ENCODE measurements at places on chromosomes 7 and 10.

DNA sequence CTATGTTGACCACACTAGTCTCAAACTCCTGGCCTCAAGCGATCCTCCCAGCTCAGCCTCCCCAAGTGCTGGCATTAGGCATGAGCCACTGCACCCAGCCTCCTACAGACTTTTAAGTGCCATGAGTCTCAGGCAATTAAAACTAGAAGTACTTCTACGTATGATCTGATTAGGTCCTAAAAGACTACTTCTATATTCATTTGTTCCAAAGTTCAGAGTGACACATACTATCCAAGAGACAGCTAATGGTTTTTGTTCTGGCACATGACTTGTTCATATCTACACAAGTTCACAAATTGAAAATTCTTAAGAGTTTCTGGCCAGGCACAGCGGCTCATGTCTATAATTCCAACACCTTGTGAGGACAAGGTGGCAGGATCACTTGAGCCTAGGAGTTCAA is 11.7 kb downstream of the ARHGAP19 start:
- DNase-seq: no peak

DNA sequence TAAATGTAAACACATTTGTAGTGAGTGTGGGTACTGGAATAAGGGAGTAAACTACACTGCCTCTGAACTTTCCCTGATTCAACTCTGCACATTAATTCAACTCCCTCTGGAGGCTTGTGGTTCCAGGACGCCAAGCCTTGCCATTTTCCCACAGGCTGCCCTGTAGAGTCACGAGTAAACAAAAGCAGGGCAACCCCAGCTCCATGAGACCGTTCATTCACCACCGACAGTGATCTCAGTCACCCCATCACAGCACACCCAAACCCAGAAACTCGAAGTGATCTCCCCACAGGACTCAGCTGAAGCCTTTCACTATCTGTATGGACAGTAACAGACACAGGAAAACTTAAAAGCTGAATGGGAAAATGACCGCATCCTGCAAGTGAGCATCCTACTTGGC is 218.8 kb upstream of the FRMD4A start:
- DNase-seq: no peak

DNA sequence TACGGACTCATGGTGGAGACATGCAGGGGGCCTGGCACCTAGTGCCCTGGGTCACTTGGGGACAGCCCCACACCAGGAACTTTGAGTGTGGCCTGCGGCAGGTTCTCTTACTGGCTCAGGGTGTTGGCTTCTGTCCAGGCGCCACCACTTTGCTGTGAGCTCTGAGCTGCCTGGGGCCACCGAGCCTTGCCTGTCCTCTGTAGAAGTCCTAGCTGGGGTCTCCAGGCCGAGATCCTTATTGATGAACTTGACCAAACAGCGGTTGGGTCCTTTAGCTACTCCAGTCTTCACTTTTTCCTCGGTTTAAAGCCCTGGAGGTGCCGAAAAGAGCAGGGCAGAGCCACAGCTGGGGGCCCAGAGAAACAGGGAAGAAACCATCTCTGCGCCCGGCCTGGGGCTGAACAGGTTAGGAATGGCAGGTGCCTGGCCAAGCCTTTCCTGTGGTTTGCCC is 41.3 kb downstream of the ZNF467 start:
- no peak for DNase-seq

GRCh38 chr10:46787321-46787615 is 124.0 kb upstream of the PTPN20 start:
- peak; percentile 31 for DNase-seq

DNA sequence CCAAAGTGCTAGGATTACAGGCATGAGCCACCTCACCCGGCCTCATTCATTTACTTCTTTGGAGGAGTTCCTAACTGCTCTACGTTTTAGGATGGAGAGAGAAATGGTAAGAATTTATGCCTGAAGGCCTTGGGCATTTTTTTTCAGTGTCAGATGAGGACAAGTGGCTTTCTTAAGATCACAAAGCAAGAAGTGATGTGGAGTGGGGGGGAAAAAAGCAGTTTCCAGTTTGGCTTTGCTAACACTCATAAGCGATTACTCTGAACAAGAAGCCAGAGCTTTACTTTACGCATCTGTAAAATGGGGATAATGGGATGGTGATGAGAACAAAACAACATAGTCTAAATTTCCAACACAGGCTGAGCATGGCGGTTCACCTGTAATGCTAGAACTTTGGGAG is 2.6 kb upstream of the PPIA start:
- DNase-seq: no peak

DNA sequence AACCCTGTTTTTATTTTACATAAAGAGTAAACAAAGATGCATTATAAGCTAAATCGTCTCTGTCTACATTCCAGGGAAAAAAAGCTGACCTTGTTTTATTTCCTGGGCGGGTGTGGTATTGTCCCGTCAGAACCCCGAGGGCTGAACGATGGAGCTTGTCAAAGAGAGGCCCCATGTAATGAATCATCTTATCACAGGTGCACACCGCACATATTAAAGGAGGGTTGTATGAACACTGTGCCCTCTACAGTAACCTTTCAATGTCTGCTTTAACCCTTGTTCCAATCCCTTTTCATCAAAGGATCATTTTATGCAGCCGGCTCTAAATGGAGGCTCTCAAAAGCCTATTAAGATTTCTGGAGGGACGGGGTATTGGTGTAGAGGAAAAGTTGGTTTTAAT is 158.5 kb upstream of the YAE1 start:
- DNase-seq: no peak

- no peak for DNase-seq
Measured at GRCh38 chr10:116704926-116705325, 37.4 kb downstream of the HSPA12A start.

DNA sequence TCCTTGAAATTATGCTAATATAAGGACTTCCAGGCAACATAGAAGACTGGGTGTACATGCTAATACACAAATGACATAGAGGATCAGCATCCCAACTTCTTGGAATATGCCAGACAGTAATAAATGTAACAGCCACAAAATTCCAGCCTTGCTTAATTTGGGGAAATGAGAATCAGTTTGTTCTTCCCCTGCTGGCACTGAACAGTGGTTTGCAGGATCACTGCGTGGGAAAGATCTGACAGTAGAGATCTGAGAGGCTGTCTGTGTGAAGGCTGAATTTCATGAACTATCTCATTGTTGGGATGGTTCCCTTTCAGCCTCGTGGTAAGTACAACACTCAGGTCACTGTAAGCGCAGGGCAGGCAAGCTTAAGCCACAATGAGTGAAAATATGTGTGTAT is 1078.0 kb downstream of the LRMDA start:
- DNase-seq: no peak

- no peak for DNase-seq
Measured at GRCh38 chr7:151551820-151552219, 32.1 kb upstream of the RHEB start.

DNA sequence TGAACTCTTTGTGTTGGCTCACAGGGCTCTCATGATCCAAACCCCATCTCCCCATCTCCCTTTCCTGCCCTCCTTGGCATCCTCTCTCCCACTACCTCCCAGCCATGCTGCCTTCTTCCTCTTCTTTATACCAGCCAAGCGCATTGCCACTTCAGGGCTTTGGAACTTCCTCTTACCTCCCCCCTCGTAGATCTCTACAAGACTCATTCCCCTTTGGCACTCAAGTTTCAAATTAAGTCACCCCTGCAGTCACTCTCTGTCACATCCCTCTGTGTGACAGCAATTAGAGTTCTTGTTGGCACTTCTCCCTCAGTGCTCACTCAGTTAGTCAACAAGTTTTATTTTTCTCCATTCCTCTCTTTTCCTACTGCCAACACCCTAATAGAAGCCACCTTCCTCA is 20.8 kb upstream of the NRP1 start:
- no peak for DNase-seq

- no peak for DNase-seq
Measured at GRCh38 chr10:48983648-48984351, 44.2 kb upstream of the LRRC18 start.

DNA sequence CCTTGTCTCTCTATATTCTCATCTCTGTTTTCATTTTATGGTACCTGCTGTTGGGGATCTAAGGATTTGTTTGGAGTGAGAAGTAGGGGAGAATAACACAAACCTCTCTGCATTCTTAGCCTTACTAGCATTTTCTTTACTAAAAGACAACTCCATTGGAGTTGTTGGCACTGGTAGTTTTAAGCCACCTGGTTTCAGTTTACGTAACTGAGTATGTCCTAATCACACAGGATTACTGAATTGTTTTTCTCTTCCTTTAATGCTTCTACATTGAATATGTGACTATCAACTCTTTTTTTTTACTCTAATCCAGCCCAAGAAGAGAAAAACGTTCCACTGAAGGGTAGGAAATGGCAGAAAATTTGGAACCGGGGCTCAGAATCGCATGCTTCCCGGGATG is 30.0 kb upstream of the TRIL start:
- DNase-seq: no peak

DNA sequence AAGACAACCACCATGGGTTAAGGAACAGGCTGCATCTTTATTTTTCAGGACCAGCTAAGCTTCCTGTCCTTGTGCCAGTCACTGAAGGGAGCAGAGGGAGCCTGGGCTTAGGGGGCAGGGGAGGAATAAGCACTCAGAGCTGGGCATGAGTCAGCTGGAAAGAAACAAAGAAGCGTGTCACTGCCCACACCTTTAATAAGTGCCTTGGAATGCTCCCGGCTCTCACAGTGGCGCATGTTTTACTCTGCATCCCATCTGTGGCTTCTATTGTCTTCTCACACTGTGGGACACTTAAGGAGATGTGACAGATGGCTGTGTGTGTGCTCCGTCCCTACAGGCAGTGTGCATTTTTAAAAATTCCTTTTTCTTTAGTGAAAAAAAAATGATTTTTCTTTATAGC is 71.7 kb downstream of the MTURN start:
- no peak for DNase-seq

DNA sequence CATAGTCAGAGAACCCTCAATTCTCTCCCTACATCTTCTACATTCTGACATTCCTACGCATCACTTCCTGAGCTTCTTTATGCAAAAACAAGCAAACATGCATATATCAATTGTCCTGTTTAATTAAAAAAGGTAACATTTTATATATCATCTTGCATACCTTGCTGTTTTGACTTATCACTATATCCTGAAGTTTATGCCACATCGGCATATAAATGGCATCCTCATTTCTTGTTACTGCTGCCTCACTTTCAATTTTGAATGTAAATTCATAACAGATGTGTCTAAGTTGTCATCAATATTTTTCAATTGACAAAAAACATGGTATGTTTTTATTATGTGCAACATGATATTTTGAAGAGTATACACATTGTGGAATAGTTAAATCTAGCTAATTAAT is 377.3 kb upstream of the STEAP1 start:
- no peak for DNase-seq

DNA sequence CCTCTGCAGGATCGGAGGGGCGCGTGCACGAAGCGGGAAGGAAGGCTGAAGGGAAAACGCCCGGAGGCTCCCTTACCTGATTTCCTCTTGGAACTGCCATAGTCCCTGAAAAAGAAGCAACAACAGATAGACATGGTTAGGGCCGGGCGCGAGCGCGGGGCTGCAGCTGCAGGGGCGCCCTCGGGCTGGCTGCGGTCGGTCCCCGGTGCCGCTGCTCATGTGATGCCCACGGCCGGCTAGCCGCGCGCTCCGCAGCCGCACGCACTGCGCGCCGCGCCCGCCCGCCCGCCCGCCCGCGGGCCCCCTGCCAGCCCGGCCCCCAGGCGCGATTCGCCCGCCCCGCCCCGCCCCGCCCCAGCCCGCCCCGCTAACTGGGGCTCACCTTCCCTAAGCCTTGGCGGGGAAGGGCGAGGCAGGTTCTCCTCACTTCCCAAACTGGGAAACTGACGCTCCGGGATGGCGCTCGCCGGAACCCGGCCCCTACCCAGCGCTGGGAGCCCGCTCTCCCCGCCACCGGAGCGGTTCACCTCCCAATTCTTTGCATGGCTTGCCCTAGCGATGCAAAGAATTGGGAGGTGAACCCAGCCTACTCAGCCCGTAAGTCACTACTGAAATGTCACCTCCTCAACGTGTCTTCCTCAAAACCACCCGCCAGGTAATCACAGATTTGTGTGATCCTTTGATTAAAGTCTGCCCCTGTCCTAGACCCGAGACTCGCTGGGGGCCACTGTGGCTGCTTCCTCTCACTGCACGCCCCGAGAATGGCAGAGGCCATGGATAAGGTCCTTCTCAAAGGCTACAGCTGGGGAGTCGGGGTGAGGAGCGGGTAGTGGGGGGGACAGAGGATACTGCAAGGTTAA is 162.2 kb downstream of the SH3PXD2A start:
- peak; percentile 36 for DNase-seq
